Activated T-helper 1 cell treated with Interleukin-2 at 50 U/mL for 16 hours (primary cell): ENCODE measurements at places on chromosomes 12 and 14.

GRCh38 chr14:105401699-105402098 lies 3.4 kb downstream of the TEX22 start:
- no peak for DNase-seq

DNA sequence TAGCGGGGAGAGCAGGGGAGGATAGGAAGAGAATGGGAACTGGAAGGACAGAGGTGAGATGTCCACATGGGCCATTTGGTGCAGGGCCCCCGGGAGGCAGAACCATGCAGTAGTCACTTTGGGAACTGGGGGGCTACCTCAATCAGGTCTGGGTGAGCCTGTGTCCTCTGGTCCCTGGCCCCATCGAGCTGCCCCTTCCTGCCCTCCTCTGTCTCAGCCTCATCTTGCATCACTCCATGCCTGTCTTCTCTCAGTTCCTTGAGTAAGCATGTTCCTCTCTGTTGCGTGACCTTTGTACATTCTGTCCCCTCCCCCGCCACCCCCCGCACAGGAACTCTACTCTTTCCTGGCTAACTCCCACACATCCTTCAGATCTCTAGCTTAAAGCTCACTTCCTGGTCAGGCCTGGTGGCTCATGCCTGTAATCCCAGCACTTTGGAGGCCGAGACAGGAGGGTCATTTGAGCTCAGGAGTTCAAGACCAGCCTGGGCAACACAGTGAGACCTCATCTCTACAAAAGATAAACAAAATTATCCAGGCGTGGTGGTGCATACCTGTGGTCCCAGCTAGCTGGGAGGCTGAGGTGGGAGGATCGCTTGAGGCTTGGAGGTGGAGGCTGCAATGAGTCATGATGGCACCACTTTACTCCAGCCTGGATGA lies 23.2 kb downstream of the FOS start:
- DNase-seq: no peak

DNA sequence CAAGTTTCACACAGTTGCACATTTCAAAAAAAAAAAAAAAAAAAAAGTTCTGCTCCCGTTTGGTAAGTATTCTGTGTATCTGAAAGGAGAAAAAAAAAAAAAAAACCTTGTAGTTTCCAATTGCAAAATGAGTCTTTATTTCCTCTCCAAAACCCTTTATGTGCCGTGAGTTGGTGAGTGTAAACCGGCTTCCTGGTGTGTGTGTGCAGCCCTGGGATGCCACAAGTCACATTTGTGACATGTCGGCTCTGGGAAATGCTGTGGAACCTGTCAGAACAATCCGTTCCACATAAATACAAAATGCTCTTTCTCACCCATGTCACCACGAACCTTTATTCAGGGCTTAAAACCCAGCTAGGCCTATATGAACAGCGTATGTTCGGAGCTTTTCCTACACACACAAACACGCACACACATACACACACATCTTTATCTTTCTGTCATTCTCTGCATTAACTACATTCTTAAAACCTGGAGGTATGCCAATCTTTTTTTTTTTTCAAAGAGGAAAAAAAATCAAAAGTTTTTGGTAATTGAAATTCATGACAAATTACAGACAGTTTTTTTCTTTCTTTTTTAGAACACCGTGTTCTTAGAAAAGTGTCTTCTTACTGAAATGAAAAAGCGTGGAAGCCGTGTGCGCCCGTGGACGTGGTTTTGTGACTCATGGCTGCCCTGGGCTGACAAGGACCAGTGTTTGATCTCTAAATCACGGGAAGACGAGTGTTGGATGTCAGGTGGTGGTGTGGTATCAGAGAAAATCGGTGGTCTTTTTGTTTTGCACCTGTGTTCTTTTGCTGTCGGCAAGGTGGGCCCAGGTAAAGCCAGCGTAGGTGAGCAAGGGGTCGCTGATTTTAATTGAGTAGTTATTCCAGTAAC lies 612.0 kb downstream of the VRK1 start:
- DNase-seq: no peak

GRCh38 chr12:114664651-114665320 lies 19.2 kb downstream of the TBX3 start:
- DNase-seq: no peak

DNA sequence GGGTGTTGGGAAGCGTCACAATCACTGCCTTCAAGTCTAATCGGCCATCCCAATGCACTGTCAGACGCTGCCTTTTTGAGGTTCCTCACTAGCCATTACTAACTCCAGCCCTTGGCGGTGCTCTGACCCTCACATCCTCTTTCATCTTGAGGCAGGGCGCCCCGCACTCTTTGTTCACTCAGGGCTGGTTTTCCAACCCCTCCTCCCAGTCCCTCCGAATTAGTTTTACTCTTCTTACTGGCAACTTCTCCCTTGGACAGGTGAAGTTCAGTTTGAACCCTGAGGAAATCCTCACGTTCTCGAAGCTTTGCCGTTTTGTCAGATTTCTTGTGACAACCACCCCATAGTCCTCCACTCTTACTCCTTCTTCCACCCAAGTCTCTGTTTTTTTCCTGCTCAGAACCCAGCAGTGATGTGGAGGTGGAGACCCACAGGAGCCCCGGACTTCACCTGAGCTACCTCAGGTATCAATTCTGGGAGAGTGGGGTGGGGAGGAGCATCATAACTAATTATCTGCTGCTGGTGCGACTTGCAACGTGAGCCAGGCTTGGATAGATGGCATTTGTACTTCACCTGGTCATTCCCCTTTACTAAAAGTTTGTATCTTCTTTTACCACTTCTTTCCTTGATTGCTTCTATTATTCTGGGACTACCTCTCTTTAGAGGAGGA lies 757 bp downstream of the ZC3H10 start:
- DNase-seq: no peak

DNA sequence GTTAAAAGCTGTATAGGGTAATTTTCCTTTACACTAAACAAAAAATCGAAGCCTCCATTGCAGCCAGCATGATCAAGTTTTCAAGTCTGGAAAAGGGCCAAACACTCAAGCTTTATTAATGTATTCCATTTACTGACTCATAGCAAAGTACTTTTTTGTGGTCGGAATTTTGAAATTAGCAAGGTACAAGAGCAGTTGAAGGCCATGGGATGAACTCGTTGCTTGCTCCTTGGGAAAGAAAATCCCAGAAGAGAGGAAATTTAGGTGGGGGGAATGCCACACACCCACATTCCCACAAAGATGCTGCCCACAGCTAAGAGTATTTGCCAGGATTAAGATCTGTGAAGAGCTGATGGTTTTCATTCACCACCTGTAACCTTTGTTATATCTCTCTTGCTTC lies 333.7 kb downstream of the EGLN3 start:
- no peak for DNase-seq

DNA sequence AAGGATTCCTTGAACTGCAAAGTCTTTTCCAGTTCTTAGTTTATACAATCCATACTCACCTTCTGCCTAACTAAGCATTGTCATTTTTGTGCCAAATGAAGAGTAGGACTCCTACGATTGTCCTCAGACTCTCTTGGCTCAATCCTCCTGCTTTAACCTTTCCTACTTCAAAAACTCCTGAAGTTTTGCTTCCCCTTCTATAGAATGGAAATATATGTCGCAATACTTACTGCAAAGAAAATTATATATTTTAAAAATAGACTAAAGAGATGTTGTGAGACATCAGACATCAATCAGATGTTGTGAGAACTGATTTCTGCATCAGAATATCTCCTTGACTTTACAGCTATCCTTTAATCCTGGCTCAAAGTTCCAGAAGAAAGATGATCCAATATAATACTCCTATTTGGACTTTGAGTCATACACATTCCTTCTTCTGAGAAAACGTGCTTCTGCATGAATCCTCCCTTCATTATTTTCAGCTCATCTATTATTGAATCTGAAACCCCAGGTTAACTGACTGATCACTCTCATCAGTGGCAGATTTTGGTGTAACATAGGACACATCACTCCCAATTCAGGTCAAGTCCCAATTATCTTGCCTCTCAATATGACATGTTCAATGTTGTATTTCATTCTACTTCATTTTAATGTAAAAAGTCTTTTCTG lies 48.8 kb downstream of the A2M start:
- DNase-seq: no peak

DNA sequence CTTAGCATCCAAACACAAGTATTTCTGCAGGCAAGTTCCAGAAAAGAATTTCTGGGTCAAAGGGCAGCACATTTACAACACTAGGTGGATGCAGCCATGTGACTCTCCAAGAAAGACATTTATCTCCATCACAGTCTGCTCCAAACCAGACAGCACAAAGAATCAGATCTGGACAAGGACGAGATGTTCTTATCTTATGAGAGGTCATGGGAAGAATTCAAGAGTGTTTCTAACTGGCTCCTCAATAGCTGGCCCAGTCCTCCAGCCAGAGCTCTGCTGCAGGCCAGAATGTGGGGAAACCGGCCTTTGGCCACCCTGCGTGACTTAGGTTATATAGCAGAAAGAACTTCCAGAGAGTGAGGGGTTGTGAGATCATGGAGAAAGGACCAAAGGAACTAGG lies 17.4 kb downstream of the TMEM119 start:
- no peak for DNase-seq

GRCh38 chr12:100381379-100381778 lies 24.5 kb downstream of the SLC17A8 start:
- no peak for DNase-seq

- DNase-seq: no peak
These were observed 127.9 kb downstream of the PTCSC3 start for GRCh38 chr14:36048667-36049066.

GRCh38 chr12:68113644-68114043 lies 45.9 kb downstream of the IFNG start:
- peak; percentile 4 for DNase-seq

DNA sequence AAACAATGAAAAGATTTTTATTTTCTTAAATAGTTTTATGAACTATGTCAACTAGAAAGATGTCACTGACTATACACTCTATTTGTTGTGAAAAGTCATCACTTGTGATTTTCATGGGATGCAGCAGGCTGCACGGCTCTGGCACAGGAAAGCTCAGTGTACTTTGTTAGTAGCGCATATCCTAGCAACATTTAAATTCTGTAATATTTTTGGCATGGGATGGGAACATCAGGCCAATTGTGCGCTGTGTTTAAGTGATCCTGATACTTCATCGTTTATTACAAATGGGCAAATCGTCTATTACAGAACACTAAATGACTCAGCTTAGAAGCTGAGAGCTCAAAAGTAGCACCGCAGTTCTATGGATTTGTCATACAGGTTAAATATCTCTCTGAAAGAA lies 60.7 kb upstream of the SAV1 start:
- DNase-seq: no peak

- DNase-seq: no peak
These were observed 272.9 kb downstream of the EGLN3 start for GRCh38 chr14:33678005-33678404.

- DNase-seq: no peak
These were observed 38.3 kb upstream of the TMTC2 start for GRCh38 chr12:82648259-82648909.

GRCh38 chr14:77024171-77024691 lies 4.3 kb downstream of the IRF2BPL start:
- peak; percentile 52 for DNase-seq

GRCh38 chr12:120496413-120497340 lies 764 bp downstream of the DYNLL1 start:
- DNase-seq: peak; percentile 26

GRCh38 chr14:93543766-93544165 lies 113.0 kb downstream of the UNC79 start:
- DNase-seq: no peak

- no peak for DNase-seq
These were observed 527 bp downstream of the CAMKK2 start for GRCh38 chr12:121295746-121296617.

GRCh38 chr12:53173085-53173715 lies 7.3 kb upstream of the ZNF740 start:
- no peak for DNase-seq

GRCh38 chr14:33026850-33027430 lies 88.3 kb downstream of the NPAS3 start:
- no peak for DNase-seq

- DNase-seq: no peak
These were observed 56.9 kb upstream of the DHRS4 start for GRCh38 chr14:23896609-23897153.

DNA sequence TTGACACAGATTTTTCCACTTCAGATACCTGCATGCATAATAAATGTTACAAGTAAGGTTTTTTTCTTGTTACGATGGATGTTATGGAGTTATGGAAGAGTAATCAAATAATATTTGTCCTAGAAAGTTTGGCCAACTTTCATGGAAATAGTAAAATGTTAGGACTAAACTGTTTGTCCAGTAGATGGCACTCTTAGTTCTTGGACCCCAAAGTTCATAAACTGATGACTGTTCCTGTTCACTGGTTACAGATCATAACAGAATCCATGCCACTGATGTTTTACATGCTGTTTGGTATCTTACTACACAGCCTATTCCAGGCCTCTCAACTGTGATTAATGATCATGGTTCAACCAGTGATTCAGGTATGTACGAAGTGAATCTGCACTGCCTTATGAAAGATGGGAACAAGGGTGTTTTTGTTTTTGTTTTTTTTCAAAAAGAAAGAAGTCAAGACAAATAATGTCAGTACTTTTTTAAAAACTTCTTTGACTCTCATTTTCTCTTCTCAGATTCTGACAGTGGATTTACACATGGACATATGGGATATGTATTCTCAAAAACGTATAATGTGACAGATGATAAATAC lies 48.8 kb upstream of the SLCO1C1 start:
- DNase-seq: no peak
